ENCODE measurements at places on chromosomes 6 and 20.

DNA sequence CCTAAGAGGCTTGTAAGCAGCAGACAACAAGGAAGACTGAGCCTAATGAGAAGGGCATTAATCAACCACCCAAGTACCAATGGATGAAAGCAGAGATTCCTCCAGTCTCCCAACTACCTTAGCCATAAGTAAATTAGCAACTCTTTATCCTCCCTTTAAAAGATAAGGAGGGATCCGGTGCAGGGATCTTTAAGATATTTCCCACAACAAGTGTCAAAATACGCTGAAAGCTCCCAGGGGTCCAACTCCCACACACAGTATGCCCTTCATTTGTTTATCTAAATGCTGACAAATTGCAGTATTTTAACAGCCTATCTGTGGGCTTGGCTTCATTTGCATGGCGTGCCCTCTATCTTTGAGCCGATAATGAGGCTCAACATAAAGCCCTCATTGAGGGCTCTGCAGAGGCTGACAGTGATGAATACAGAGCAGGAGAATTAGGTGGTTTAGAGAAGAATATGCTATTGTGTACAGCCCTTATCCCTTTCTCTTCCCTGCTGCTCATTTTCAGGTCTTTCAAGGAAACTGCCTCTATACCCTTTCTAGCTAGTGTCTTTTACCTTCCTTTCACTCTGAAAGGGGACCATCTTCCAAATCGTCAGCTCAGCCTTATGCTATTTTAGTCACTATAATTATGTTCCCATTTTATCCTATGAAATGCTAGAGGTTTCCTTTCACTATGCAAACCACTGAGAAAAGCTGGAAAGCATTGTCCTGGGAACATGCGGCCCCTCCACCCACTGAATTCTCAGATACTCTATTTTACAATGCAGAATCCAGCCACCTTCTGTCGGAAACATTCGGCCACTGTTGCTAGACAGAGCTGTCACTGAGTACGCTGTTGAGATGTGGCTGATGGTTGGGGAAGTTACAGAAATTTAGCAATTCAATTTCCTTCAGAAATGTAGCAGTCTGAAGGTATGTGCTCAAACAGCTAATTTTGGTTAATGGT lies 575.2 kb upstream of the JAG1 start:
- no peak for DNase-seq

- no peak for DNase-seq
Measured at GRCh38 chr6:64696053-64696452, 1011.0 kb downstream of the EYS start.

- peak; percentile 78 for DNase-seq
Measured at GRCh38 chr6:47188588-47189021, 121.1 kb downstream of the TNFRSF21 start.

GRCh38 chr20:30486103-30486478 lies 771.4 kb upstream of the DEFB115 start:
- DNase-seq = no peak

GRCh38 chr6:134253681-134254080 lies 64.2 kb downstream of the SGK1 start:
- DNase-seq = peak; percentile 88

- DNase-seq = no peak
Measured at GRCh38 chr6:94367316-94367715, 948.0 kb upstream of the EPHA7 start.

DNA sequence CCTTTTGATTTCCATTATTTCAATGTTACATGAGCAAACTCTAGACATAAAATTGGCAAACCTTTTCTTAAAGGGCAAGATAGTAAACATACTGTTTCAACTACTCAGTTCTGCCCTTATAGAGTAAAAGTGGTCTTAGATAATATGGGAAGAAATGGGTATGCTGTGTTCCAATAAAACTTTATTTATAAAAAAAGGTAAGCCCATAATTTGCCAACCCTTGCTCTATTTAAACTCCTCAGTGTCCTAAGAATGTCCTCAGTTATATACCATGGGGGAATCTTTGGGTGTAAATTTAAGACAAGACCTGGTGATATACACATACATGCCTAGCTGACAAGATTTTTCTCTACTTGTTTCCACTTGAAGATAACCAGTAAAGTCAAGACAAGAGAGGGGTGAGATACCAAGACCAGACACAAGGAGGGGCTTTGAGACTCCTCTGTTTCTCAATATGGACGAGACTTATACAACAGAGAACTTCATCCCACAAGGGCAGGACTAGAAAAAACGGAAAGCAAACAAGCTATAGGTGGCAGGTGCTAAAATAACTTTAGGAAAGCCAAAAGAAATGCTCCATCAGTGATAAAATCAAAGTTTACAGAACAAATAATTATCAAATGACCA lies 10.5 kb downstream of the SNX3 start:
- DNase-seq = peak; percentile 9

DNA sequence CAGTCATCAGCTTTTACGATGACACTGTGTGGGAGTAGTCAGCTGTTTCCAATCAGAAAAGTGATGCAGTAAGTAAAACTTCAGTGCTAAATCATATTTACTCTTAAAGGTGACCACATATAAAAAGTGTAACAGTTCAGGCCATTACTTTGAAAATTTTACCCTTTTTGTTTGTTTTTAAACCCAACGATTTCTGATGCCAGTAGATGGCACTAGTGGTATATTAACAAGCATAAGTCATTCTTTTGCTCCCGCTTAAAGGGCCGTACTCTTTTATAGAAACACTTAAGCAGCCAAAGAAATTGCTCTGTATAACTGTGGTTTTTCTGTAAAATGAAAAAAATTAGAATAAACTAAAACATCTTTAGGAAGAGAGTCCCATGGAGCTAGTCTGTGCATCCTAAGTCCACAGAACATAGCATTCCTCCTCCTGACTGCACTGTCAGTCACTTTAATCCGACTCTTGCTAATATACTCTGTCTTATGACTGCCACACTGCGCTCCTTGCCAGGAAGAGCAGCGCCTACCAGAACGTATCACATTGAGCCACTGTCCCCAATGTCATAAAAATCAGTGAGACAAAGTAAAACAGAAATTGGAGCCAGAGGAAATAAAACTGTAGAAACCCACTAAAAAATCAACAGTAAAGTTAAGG lies 25.0 kb downstream of the HEBP2 start:
- peak; percentile 59 for DNase-seq

DNA sequence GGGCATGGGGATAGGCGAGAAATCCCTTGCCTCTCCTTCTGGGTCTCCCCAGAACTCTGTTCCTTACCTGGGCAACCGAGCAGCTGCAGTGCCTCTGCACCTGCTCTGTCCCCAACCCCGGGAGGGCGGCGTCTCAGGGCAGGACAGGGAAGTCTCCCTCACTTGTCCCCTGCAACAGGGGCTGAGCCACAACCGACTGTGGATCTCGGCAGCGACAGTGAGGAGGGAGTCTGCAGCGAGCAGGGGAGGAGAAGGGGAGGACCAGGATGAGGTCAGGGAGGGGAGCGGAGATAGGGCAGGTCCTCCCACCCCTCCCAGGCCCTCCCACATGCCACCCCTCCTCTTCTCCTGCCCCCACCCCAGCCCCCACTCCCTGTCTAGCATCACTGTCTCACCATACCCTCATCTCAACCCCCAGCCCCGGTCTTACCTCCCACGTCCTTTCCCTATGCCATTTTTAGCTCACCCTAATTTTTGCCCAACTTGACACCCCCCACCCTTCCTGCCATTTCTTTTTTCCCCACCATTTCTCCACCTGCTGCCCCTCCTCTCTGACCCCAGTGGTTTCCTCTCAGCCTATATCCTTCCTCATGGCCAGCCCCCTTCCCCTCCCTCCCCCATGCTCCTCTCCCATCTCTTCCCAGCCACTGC lies at the start of gene TNXB:
TNXB (minus strand) TSS at position 225 of the 651 bp plus-strand sequence. CDS start 11,140 bp downstream, outside the sequence.
- no peak for DNase-seq

GRCh38 chr20:51184289-51184688 lies 161.4 kb upstream of the KCNG1 start:
- no peak for DNase-seq

Data from fibroblast of skin of right biceps (primary cell).